ENCODE measurements at places on chromosomes 1 and 21. TPM values are rescaled to one million over a fixed set of nuclear protein-coding genes. Genes with fewer than 3 reads are reported as not detected.

GRCh38 chr1:198635964-198636363 lies 2.9 kb upstream of the PTPRC start:
- no peak for DNase-seq

DNA sequence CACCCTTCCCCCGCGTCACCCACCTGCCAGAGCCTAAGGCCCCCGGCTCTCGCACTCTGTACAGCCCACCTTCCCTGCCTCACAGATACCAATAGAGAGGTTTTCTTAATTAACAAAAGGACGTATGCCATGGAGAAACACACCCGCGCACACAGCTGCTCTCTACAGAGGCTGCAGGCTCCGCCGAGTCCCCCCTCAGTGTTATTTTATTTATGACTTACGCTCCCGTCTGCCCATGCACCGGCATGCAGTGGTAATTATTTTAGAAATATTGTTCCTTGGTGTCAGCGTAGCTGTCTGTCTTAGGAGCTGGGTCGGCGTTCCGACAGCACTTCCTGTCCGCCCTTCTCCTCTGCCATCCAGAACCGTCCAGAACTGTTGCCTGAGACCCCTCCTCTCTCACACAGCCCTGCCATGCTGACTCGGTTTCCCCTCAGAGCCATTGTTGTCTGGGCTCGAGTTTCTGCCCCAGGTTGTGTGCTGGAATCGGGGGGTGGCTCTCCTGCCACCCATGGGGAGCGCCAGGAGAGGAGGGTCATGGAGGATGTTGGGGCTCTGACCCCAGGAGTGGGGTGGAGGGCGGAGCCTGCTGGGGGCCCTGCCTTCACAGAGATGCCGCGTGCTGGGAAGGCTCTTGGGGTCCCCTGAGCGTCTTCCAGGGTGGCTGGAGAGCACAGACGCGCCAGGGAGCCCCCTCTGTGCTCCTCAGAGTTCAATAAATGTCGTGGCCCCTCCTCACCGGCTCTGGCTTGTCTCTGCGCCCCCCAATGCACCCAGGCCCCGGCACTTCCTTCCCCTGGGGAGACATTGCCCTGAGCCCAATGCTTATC lies 39.6 kb upstream of the COL6A1 start:
- DNase-seq, result no peak

- DNase-seq, result no peak
These were observed 107.5 kb downstream of the TIAM1 start for GRCh38 chr21:31236528-31236927.

GRCh38 chr1:113388621-113389358 lies 1.5 kb upstream of the MAGI3 start:
- peak; percentile 29 for DNase-seq

- no peak for DNase-seq
These were observed 84.2 kb downstream of the RGS7 start for GRCh38 chr1:241272828-241273227.

- DNase-seq, result no peak
These were observed 154.3 kb downstream of the COQ8A start for GRCh38 chr1:227094249-227094966.

GRCh38 chr1:32180186-32181060 lies 948 bp downstream of the TXLNA start:
- no peak for DNase-seq

The DAB1 gene
- not detected for polyA plus RNA-seq

The ITLN2 gene
- 0.46 TPM for polyA plus RNA-seq

The ANGPTL3 gene
- polyA plus RNA-seq, result not detected
